ENCODE measurements at places on chromosomes 11 and 22.

GRCh38 chr11:128707681-128708080, 13.8 kb downstream of the FLI1 start:
- DNase-seq, result no peak

DNA sequence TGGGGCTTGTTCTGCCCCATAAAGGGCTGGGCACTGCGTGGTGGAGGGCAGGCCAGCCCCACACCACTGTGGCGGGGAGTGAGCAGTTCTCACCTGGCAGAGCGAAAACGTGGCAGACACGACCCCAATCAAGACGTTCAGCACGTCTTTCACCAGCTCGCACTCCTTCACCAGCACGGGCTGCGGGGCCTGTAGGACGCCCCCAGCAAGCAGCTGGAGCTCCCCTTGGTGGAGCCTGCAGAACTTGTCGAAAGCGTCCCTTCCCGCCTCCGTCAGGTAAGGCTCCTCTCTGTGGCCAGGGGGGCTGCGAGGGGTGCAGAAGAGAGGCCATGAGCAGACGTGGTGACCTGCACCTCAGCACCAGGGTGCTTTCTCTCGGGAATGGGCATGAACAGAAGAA, 11.6 kb downstream of the TUBGCP6 start:
- DNase-seq, result no peak

DNA sequence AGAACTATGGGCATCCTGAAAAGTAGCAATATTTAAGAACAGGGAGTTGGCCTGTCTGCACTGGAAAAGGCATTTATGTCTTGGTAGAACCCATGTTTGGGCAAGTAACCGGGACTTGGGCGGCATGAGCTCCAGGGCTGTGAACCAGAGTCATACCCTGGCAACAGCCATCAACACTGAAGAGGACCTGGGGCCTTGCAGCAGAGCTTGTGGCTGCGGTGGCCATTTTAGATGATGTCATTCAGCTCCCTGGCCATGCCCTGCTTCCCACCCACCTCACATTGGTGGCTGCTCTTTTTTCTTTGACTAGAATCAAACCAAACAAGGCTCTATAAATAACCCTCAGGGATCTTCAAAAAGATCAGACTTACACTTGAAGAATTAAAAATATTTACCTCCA, 26.6 kb downstream of the EHF start:
- DNase-seq, result no peak

- no peak for DNase-seq
Measured at GRCh38 chr22:30754971-30755758, 60.5 kb downstream of the OSBP2 start.

- no peak for DNase-seq
Measured at GRCh38 chr11:76209973-76210930, 4.0 kb upstream of the WNT11 start.

DNA sequence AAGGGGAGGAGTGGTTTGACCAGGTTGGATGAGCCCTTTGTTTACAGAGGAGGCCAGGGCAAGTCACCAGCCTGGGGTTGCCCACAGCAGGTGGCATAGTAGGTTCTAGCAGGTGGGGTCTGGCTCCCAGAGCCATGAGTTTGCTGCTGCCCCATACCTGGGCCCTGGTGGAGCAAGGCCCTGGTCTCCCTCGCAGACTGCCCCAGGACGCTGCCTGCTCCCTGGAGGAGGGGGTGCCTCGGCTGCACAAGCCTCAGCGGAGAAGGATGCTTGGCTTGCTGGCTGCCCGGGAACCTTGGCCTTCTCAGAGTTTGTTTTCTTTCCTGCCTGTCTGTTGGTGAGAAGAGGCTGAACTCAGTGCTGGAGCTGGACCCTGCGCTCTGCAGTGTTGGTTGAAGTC, 54.9 kb downstream of the LRP5 start:
- DNase-seq, result no peak

DNA sequence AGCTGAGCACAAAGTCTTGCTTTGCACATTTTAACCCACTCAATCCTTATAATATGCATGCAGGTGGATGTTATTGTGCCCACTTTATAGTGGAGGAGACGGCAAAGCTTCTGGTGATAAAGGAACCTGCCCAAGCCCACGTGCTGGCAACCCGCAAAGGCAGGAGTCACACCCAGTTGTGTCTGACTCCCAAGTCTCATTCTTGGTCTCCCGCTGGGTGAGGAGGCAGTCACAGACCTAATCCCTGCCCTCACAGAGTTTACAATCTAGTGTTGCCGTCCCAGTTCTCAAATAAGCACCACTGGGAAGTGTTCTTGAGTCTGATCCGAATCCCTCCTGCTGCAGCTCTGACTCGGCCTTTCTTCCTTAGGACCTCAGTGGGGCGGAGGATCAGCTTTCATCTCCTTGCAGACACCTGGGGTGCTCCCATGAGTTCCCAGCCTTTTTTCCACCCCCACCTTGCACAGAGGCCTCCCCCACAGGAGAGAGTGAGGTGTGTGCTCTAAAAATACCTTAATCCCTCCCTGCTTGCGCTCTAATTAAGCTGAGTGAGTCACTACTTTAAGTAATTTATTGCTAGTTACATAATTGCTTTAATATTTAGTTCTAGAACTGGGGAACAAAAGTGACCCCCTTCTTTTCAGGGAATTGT, 15.1 kb downstream of the PDE2A start:
- DNase-seq, result no peak

DNA sequence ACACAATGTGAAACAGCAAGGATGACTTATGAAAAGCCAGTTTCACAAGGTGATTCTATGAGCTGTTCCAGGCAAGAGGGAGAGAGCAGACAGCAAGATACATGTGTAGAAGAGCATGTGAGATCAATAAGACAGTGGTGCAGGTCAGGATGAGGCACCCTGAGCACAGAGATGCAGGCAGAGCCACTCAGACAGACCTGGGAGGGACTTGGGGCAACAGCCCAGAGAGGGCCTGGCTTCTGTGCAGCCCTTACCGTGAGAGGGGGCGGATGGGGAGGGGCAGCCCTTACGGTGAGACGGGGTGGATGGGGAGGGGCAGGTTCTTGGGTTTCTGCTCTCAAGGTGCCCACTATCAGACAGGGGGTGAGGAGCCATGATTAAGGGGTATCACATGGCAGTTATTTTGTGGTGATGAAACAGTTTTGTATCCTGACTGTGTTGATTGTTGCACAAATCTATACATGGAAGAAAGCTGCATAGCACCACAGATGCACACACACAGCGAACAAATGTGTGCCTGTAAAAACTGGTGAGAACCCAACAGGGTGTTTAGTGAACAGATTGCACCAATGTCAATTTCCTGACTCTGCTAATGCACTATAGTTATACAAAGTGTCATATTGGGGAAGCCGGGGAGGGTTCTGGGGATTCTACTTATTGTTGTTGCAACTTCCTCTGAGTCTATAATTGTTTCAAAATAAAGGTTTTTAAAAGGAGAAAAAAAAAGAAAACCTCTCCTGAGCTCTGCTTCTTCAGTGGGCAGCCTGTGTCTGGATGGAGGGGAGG, 5.2 kb upstream of the C22orf42 start:
- DNase-seq, result no peak

DNA sequence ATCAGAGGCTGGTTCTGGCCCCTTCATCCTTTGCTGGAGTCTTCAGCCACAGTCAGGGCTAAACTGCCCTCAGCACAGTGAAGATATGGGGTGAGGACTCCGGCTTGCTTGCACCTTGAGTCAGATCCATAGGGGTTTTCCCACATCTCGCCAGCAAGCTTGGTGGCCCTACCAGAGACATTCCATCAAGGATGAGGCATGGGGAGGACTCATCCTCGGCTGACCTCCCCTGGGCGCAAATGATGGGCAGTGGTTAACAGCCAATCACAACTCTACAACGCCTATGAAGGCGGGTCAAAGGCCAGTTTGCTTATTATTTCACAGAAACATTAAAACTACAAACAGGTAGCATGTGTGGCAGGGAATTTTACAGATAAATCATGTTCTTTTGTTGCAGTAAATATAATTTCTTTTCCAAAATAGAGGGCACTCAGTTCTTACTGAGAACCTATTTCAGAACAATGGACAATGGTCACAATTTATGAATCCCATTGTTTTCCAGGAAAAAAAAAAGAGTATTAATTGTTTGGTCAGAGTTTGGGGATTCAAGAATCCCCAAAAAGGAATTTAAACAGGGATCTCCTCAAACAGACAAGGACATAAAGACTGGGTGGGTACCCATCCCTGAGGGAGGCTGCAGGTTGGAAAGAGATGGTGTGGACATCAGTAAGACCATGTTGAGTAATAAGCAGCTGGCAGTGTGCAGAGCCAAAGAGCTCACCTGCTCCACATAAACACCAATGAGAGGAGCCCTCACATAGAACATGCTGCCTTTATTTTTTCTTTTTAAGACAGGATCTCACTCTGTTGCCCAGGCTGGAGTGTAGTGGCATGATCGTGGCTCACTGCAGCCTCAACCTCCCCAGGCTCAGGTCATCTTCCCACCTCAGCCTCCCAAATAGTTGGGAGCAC, 14.8 kb downstream of the PLAAT3 start:
- no peak for DNase-seq

- DNase-seq, result no peak
Measured at GRCh38 chr11:120645639-120646038, 134.1 kb downstream of the GRIK4 start.

All from stimulated activated CD4-positive, alpha-beta T cell treated with anti-CD3 and anti-CD28 coated beads, Interleukin-1b, Interleukin-23, amount 100 ng/mL, for 24 hours (primary cell).